ENCODE measurements at places on chromosomes 12 and 14. TPM values are rescaled to one million over a fixed set of nuclear protein-coding genes. Genes with fewer than 3 reads are reported as not detected.

The ZFHX2 gene
- total RNA-seq: 0.66 TPM

The THTPA gene
- total RNA-seq: 15.3 TPM

The OVCH1 gene
- total RNA-seq: 0.83 TPM

The ALDH6A1 gene
- 58.0 TPM for total RNA-seq

The GLT8D2 gene
- total RNA-seq: 66.3 TPM

The TCTN1 gene
- total RNA-seq: 29.1 TPM

The ARID2 gene
- total RNA-seq: 14.1 TPM

The PYM1 gene
- 36.5 TPM for total RNA-seq

The MYF6 gene
- not detected for total RNA-seq

The FAM161B gene
- 4.1 TPM for total RNA-seq

The OLR1 gene
- not detected for total RNA-seq

The PAN2 gene
- total RNA-seq: 30.3 TPM

The DCAF5 gene
- 18.0 TPM for total RNA-seq

The C12orf42 gene
- total RNA-seq: not detected

The CCNB1IP1 gene
- total RNA-seq: 36.9 TPM

The TAS2R13 gene
- total RNA-seq: 4.7 TPM

The LBHD2 gene
- total RNA-seq: not detected

The COX8C gene
- not detected for total RNA-seq

The LRFN5 gene
- total RNA-seq: 4.9 TPM

The SERPINA10 gene
- 0.17 TPM for total RNA-seq

The TEAD4 gene
- 5.7 TPM for total RNA-seq

The ARHGAP9 gene
- not detected for total RNA-seq

The EAPP gene
- total RNA-seq: 46.3 TPM

The ZDHHC22 gene
- total RNA-seq: not detected

The DHRS7 gene
- total RNA-seq: 106 TPM

The ST8SIA1 gene
- 9.9 TPM for total RNA-seq

The RNASE9 gene
- total RNA-seq: not detected

The C12orf54 gene
- total RNA-seq: not detected

The ADAM21 gene
- 1.5 TPM for total RNA-seq

The ATP2B1 gene
- 68.0 TPM for total RNA-seq

The RPGRIP1 gene
- total RNA-seq: not detected

The RPS6KL1 gene
- total RNA-seq: 1.0 TPM

The ZNF384 gene
- 13.2 TPM for total RNA-seq

The SRRM4 gene
- under 0.01 TPM for total RNA-seq

The MGP gene
- 3.5 TPM for total RNA-seq

The TCL1B gene
- not detected for total RNA-seq

The LTBP2 gene
- 248 TPM for total RNA-seq

The TPH2 gene
- not detected for total RNA-seq

The TAS2R30 gene
- total RNA-seq: 3.6 TPM

The PFDN5 gene
- total RNA-seq: 480 TPM

The ABHD12B gene
- total RNA-seq: not detected

The LYZ gene
- not detected for total RNA-seq

The SRGAP1 gene
- 27.5 TPM for total RNA-seq

The GYS2 gene
- total RNA-seq: not detected

The PEBP1 gene
- total RNA-seq: 226 TPM

The MSI1 gene
- not detected for total RNA-seq

The WNT1 gene
- total RNA-seq: not detected

The KRT83 gene
- not detected for total RNA-seq

The SRP54 gene
- total RNA-seq: 110 TPM

The LAG3 gene
- 0.15 TPM for total RNA-seq

The HOXC9 gene
- total RNA-seq: 0.15 TPM

The HSPA2 gene
- total RNA-seq: 2.5 TPM

The CELA1 gene
- total RNA-seq: not detected
